IMR-90 (cell line): ENCODE measurements at places on chromosomes 5 and 9. TPM values are rescaled to one million over a fixed set of nuclear protein-coding genes. Genes with fewer than 3 reads are reported as not detected.

- peak; percentile 46 for DNase-seq
These were observed 35.8 kb downstream of the SLC36A1 start for GRCh38 chr5:151483176-151483575.

- no peak for DNase-seq
These were observed 39.4 kb downstream of the OSMR start for GRCh38 chr5:38885208-38885607.

- no peak for DNase-seq
These were observed 19.5 kb downstream of the AOPEP start for GRCh38 chr9:94745806-94746540.

DNA sequence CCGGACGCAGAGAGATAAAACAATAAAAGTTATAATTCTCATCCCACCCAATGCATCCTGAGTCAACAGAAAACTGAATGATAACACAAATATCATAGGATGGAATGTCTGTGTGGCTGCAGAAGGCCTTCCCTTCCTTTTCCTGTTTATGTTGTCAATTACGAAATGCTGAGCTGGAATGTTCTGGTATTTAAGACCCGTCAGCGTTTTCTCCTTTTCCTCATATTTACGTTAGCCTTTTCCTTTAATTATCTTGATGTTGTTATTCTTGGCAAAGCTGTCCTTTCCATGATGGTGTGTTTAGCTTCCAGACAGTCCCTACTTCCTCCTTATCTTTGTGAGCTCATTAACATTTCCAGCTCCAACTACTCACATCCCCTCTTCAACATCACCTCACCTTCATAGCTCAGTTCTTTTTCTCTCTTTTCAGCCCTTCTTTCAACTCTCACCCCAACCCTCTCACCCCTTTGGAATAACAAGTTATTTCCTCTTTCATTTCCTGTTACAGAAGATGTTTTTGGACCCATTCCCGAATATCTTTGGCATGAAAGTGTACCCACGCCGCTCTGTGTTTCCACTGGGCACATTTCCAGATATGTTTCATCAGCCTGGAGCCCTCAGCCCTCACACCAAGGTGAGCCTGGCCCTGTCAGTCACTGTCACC, 221.6 kb downstream of the NR2F1-AS1 start:
- peak; percentile 91 for DNase-seq

- no peak for DNase-seq
These were observed 20.0 kb upstream of the GDNF start for GRCh38 chr5:37859805-37860204.

GRCh38 chr9:120524863-120525262, 55.1 kb downstream of the CDK5RAP2 start:
- no peak for DNase-seq

DNA sequence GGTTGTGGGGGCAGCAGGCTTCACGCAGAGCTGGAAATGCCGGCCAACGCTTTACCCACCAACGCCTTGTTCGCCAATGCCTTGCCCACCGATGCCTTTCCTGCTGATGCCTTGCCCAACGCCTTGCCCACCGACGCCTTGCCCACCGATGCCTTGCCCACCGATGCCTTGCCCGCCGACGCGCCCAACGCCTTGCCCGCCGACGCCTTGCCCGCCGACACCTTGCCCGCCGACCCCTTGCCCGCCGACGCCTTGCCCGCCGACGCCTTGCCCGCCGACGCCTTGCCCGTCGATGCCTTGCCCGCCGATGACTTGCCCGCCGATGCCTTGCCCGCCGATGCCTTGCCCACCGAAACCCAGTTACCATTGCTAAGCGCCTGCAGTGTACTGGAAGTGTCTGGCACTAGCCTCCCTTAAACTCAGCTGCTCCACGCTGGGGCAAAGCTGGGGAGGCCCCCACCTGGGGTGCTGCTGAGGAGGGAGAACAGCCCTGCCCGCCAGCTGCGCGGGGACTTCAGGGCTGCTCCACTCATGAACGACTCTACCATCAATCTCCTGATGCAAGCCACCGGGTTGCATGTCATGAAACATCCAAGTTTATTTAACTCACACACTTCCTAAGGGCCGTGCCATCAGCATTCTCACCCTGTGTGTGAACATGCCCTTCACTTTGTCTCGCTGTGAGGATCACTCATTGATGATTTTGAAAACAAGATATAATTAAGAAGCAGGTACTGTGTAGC, 1.8 kb downstream of the SLC6A18 start:
- no peak for DNase-seq

DNA sequence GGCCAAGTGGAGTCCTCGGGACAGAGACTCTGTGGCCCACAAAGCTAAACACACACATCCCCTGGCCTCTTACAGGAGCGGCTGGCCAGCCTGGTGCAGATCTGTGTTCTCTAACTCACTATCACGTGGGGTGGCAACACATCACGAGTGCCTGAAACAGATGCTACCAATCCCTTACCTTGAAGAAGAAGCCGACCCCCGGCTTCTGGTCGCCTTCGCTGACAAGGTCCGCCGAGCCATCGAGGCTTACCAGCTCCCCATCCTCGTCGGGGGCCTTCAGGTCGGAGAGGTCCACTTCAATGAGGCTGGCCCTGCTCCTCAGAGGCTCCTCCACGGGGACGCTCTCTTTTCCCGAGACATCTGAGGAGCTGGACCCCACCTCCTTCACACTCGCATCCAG, 86.7 kb downstream of the CAMSAP1 start:
- no peak for DNase-seq

GRCh38 chr9:21357479-21358460, 7.1 kb upstream of the IFNA6 start:
- DNase-seq: no peak

DNA sequence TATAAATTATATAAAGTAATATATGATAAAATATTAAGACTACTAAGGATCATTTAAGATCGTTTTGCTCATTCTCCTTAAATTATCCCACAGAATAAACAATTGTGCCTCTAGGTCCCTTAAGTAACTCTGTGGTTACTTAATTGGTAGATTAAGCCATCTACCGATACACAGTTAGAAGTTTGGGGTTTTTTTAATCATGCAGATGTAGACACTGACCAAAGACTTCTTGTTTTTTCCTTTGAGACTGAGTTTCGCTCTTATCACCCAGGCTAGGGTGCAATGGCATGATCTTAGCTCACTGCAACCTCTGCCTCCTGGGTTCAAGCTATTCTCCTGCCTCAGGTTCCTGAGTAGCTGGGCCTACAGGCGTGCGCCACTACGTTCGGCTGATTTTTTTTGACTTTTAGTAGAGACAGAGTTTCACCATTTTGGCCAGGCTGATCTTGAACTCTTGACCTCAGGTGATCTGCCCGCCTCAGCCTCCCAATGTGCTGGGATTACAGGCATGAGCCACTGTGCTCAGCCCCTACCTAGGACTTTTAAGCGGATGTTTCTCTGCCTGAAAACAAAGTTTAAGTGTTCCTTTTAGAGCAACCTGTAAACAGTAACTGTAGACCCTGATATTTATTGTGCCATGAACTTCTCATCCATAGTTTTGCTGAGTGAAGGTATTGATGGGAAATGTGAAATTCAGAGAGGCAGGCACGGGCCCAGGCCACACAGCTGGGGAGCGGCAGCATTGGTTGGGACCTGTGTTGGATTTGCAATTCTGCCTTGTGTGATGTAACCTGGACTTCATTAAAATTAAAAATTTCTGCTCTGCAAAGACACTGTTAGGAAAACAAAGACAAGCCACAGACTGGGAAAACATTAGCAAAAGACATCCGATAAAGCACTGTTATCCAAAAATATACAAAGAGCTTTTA, 11.6 kb downstream of the CEL start:
- DNase-seq: no peak

DNA sequence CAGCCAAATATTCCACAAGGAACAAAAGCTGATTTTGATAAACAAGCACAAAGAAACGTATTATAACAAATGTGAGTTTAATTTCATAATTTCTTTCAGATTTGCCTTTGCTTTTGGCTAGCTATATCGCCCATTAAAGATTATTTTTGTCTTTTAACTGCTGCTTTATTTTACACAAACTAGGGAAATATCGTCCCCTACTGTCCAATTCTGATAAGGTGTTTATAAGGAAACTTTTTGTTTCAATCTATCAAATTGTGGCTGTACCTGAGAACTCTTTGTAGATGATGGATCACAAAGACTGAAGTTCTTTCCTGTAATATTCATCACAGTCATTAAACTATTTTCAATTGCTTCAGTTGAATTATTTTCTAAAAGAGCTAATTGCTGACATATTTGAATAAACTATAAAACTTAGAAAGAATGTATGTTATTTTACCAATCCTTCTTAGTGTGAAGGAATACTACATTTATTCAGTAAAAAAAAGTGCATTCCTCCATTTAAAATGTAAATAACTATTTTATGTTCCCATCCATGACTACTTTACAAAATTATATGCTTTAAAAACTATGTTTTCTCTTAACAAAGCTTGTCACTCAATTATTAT, 431.3 kb upstream of the ITGA1 start:
- DNase-seq: peak; percentile 2

GRCh38 chr9:21831841-21832509, 29.5 kb downstream of the MTAP start:
- DNase-seq: peak; percentile 98

GRCh38 chr5:152855441-152855840, 450.4 kb upstream of the NMUR2 start:
- no peak for DNase-seq

DNA sequence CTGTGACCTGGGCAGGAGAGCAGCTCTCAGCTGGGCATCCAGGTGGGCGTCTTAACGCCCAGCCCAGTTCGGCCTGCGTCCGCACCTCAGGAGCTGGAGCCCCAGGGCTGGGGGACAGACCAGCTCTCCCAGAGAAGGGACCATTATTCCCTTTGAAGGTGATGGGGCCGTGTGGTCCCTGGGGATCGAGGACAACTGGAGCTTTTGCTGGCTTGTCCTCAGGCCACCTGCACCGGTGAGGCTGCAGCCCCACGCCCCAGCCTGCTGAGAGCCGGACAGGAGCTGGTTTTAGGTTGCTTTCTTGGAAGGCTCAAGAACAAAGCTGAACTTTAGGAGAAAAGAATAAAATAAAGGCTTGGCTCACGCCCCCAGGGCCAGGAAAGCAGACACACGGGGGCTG, 40.9 kb downstream of the NACC2 start:
- DNase-seq: no peak

GRCh38 chr5:15669826-15670225, 169.8 kb downstream of the FBXL7 start:
- no peak for DNase-seq

- DNase-seq: no peak
These were observed 609.7 kb upstream of the DAB2 start for GRCh38 chr5:40034441-40034840.

- DNase-seq: peak; percentile 20
These were observed 191.4 kb downstream of the TMEM167A start for GRCh38 chr5:82885627-82886389.

- DNase-seq: no peak
These were observed 318.2 kb downstream of the BNC2 start for GRCh38 chr9:16552252-16552651.

IL13 gene
- polyA plus RNA-seq: not detected in 2 replicates

ARHGEF28 gene
- polyA plus RNA-seq: 3.6 TPM in 2 replicates

SPINK6 gene
- not detected in 2 replicates for polyA plus RNA-seq

F2RL1 gene
- polyA plus RNA-seq: 4.7 and 5.6 TPM in 2 replicates

C1QTNF3 gene
- 0.76 and 1.0 TPM in 2 replicates for polyA plus RNA-seq

SMIM32 gene
- polyA plus RNA-seq: not detected in 2 replicates
